ENCODE measurements at places on chromosomes 3 and 15. TPM values are rescaled to one million over a fixed set of nuclear protein-coding genes. Genes with fewer than 3 reads are reported as not detected.

DNA sequence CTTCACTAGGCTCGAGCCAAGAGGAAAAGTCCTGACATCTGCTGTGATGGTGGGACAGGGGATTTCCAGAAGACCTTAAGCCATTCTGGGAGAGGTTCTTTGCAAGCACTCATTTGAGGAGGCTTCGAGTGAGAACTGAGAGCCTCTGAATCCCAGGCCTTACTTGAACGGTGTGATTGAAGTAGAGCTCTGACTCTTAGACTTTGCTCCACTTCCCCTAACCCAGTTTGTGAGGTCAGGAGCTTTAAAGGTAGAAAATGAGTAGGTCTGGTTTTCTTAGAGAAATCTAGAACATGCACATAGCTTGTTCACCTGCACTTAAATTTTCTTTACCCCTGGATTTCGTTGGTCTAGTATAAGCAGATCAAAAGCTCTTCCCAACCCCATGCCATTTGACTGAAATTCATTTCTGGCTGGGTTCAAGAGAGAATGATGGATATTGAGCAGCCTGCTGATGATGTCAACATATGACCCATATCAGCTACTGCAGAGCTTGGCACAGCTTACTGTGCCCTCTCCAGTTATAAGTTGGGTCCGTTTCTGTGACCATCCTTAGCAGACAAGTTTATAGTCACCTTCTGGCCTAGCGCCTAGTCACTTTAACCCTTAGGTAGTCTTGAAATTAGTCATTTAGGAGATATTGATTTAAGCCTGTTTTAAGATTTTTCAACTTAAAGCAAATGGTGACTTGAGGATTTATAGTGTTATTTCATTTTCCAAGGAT is 229.2 kb upstream of the CHRM5 start:
- no peaks in the 10 kb centered on the region for H3K36me3 ChIP-seq
- no peak overlapping the region for H3K27ac ChIP-seq
- no peak overlapping the region for H3K4me3 ChIP-seq
- H3K4me1 ChIP-seq = no peaks in the 10 kb centered on the region
- no peak for DNase-seq
- no peaks in the 10 kb centered on the region for H3K27me3 ChIP-seq

- no peaks in the 10 kb centered on the region for H3K27me3 ChIP-seq
- H3K4me3 ChIP-seq = no peak overlapping the region
- peak; percentile 86 for DNase-seq
- H3K4me1 ChIP-seq = peaks cover 16% of the 10 kb centered on the region
- H3K27ac ChIP-seq = no peak overlapping the region
These were observed 7.1 kb downstream of the ALG3 start for GRCh38 chr3:184241447-184242296.

DNA sequence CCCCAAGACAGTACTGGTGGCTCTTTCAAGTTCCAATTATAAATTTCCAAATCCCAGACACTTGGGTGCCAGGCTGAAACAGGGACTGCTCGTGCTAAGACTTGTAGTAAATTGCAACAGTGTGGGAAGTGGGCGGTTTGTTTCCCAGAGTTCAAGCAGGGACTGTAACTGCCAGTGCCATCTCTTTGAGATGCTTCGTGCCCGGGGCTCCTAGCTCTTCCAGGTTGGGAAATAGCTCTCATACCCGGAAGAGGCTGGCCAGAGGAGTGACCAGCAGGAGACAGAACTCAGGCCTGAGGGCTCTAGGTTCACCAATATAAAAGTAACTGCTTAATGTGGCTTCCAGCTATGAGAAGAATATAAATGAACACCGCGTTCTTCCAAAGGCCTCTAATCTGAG is 54.0 kb upstream of the NEO1 start:
- no peaks in the 10 kb centered on the region for H3K36me3 ChIP-seq
- H3K27ac ChIP-seq = no peak overlapping the region
- H3K4me1 ChIP-seq = no peaks in the 10 kb centered on the region
- H3K4me3 ChIP-seq = no peak overlapping the region
- DNase-seq = no peak

GRCh38 chr3:37031096-37031682 is 37.9 kb downstream of the MLH1 start:
- H3K4me1 ChIP-seq = no peaks in the 10 kb centered on the region
- DNase-seq = peak; percentile 27
- H3K27ac ChIP-seq = no peak overlapping the region
- H3K27me3 ChIP-seq = no peaks in the 10 kb centered on the region

DNA sequence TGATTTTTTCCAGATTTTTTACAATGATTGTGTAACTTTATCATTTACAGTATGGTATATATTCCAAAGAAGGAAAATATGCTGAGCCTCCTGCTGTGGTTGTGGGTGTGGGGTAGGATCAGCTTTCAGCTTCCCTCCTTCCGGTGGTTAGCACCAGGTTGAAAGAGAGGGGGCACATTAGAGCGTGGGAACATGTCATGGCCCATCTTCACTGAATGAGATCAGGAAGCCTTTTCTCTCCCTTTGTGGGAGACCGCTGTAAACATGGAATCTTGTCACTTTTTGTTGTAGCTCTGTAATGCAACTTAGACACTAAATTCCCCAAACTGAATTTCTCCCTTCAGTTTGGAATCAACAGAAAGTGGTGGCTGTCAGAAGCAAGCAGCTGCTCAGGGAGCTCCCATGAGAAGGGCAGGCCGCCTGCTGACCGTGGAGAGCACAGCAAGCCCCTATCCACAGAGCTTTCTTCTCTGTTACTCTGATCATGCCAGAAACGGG is 86.7 kb upstream of the LIMD1 start:
- DNase-seq = no peak
- H3K27me3 ChIP-seq = no peaks in the 10 kb centered on the region
- H3K4me3 ChIP-seq = no peak overlapping the region
- no peak overlapping the region for H3K27ac ChIP-seq
- H3K36me3 ChIP-seq = no peaks in the 10 kb centered on the region

DNA sequence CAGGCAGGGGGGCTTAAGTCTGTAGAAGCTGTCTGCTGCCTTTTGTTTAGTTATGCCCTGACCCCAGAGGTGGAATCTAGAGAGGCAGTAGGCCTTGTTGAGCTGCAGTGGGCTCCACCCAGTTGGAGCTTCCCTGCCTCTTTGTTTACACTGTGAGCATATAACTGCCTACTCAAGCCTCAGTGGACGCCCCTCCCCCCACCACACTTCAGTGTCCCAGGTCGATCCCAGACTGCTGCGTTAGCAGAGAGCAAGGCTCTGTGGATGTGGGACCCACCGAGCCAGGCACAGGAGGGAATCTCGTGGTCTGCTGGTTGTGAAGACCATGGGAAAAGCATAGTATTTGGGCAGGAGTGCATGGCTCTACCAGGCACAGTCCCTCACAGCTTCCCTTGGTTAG is 446.8 kb upstream of the RARB start:
- no peaks in the 10 kb centered on the region for H3K36me3 ChIP-seq
- H3K4me3 ChIP-seq = no peak overlapping the region
- H3K27ac ChIP-seq = no peak overlapping the region
- H3K4me1 ChIP-seq = no peaks in the 10 kb centered on the region

DNA sequence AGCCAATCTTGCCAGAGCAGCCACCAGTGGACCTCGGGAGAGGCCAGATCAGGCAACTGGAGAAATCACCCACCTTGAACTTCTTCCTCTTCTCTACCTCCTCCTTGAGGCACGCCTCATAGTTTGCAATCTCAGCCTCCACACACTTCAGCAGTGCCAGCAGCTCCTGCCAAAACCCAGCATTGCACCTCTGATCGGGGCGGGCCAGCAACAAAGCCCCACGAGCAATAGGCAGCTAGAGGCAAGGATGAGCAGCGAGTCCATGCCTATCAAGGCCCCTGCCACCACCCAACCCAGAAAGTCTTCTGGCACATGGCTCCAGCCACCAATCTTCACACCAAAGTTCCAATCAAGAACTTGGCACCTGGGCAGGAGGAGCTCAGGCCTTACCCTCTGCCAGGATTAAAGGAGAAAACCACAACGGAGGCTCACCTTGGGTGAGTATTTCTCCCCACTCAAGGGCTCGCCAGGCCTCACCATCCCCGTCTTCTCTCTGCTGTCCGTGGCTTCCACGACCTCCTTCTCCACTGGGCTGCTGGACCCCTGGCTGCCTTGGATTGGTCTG is 42.1 kb downstream of the SEMA3G start:
- no peak overlapping the region for H3K27ac ChIP-seq
- no peak overlapping the region for H3K4me3 ChIP-seq
- H3K27me3 ChIP-seq = no peaks in the 10 kb centered on the region
- no peak for DNase-seq

DNA sequence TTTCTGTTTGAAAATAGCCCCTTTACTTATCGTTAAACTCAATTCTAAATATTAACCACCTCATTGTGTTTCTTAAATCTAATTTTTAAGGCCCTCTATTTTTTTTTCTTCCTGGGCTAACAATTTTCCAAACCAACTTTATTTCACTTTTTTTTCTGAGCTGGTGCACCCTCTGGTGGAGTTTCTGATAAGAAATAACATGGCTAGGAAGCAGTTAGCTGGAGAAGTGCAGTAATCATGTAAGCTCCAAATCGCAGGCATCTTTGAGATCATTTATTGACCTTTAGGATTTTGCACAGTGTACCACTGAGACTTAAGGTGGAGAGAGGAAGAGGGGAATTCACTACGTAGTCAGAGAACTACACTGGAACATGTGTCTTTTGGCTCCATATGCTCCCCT is 6.4 kb downstream of the TMEM207 start:
- DNase-seq = no peak
- H3K36me3 ChIP-seq = no peaks in the 10 kb centered on the region
- no peak overlapping the region for H3K27ac ChIP-seq
- H3K4me3 ChIP-seq = no peak overlapping the region
- H3K4me1 ChIP-seq = no peaks in the 10 kb centered on the region

DNA sequence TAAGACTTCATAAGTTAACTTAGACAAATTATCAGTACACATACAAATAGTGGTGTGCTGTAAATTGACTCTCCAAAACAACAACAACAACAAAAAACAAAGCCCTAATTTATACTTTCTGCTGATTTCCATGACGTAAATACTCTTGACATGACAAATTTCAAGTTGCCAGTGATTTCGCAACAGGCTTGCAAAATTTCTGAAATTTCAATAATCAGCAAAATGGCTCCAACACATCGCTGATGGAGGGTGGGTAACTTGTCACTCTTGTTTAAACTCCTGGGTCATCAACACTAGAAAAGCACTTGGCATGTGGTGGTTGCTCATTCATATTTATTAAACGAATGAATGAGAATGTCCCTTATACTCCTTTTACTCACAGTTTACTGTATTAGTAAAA is 205.2 kb upstream of the SATB1 start:
- no peak for DNase-seq
- H3K4me3 ChIP-seq = no peak overlapping the region
- no peak overlapping the region for H3K27ac ChIP-seq
- H3K4me1 ChIP-seq = peaks cover 5% of the 10 kb centered on the region
- no peaks in the 10 kb centered on the region for H3K27me3 ChIP-seq

DNA sequence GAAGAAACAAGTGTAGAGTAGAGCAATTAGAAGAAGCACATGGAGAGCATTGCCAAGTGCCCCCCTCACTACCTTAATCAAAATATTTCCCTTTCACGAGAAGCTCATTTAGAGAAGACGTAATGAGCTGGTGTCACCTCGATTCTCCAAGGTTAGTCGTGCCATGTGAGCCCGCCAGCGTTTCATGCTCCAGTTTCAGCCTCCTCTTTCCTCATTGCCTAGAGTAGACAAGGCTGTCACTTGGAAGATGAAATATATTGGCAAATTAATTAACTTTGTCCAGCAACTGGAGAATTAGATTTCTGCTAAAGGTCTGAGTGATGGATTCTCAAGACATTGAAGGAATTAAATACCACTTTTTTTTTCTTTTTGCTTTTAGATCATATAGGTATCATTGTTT is 399.6 kb downstream of the TUSC7 start:
- H3K36me3 ChIP-seq = no peaks in the 10 kb centered on the region
- no peak overlapping the region for H3K4me3 ChIP-seq
- H3K27ac ChIP-seq = no peak overlapping the region
- no peak for DNase-seq

The PLSCR2 gene
- total RNA-seq = not detected

The SLC12A1 gene
- total RNA-seq = not detected

The RASL12 gene
- total RNA-seq = 3.1 TPM

The CHRNA7 gene
- 2.6 TPM for total RNA-seq

The SNAPC5 gene
- total RNA-seq = 14.5 TPM

The SLC51A gene
- not detected for total RNA-seq
